DMS79 (cell line): ENCODE measurements at places on chromosomes 5 and 9.

DNA sequence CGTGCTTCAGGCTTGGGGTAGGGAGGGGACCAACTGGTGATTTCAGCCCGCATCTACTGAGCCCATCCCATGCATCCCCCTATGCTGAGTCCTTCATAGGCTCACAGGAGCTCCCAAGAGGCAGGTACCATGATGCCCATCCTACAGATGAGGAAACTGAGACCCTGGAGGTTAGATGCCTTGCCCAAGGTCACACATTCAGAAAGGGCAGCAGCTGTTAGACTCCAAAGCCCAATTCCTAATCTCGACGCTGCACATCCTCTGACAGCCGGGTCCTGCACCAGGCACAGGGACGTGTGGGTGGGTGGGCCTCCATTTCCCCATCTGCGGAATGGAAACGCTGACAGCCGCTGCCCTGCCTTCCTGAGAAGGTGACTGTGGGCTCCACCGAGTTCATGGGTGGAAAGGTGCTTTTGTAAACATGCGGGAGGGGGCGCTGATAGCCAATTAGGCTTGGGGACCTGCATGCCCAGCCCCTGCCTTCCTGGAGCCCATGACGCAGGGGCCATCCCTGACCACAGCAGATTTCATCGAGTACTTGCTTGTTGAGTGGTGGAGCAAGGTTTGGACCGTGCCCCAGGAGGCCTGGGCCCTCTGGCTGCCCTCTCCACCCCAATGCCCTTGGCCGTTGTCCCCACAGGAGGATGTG, 2.2 kb downstream of the DNM1 start:
- DNase-seq = no peak

DNA sequence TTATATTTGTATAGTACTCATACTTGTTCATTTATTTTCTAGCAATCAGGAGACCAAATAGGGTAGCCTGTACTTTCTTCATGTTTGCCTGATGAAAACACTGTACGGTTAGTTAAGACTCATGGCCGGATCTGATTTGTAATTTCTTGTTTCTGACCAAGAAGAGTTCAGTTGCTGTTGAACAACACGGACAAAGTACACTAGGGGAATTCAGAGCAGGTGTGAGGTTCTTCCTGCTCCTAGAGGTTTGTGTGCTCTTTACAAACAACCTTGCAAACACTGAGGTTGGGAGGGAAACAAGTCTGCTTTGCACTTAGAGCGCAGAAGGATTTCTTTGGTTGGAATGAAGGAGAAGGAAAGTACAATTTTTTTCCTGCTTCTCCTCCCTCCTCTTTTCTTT, 69.7 kb downstream of the TRIO start:
- DNase-seq = no peak

DNA sequence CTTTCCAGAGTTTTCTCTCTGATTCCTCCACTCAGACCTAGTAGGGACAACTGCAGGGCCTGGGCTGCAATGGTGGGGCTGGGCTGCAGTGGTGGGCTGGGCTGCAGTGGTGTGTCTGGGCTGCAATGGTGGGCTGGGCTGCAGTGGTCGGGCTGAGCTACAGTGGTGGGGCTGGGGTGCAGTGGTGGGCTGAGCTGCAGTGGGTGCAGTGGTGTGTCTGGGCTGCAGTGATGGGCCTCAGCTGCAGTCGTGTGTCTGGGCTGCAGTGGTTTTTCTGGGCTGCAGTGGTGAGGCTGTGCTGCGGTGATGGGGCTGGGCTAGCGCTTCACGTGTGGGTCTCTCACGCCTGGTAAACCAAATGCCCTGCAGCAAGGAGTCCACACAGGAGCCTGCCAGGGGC, 27.4 kb downstream of the ABO start:
- DNase-seq = no peak

GRCh38 chr5:152400846-152401245, 4.2 kb downstream of the NMUR2 start:
- no peak for DNase-seq

- no peak for DNase-seq
Measured at GRCh38 chr5:148063861-148064260, at the start of gene SPINK5. Gene SPINK5, plus strand, starts transcription at chr5:148063980. Its CDS starts 65 bp downstream, at chr5:148064045.

GRCh38 chr5:83363886-83364275, 107.7 kb upstream of the VCAN start:
- no peak for DNase-seq

DNA sequence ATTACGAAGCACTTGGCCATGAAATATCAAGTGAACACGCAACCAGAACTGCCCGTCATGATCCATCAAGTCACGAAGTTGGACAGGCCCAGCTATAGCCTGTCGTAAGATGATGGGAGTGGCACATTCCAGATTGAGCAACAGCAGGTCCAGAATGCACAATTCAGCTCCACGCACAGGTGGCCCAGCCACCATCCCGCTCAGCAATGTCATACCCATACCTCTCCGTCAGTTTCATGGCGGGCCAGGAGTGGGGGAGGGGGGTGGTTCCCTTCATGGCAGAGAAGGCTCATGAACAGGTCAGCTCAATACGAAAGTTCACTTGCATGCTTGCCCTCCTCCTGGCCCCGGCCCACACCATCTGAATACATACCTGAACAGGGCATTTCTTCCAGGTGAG, 34.9 kb downstream of the SMIM23 start:
- no peak for DNase-seq

DNA sequence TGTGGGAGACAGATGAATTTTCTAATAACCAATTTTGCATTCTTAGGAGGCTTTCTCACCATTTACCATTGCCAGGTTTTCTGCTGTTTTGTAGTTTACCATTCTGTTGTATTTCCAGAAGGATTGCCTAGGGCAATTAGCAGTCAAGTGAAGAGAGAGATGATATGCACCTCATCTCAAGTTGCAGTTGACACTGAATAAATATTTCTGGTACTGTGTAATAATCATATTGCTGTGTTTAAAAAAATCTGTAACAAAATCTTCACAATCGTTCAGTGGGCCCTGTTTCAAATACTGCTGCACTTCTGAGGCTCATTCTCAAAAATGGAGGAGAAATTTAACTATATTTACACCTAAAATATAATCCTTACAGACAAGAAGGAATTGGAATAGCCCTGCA, 706.1 kb upstream of the PTPRD start:
- DNase-seq = no peak

DNA sequence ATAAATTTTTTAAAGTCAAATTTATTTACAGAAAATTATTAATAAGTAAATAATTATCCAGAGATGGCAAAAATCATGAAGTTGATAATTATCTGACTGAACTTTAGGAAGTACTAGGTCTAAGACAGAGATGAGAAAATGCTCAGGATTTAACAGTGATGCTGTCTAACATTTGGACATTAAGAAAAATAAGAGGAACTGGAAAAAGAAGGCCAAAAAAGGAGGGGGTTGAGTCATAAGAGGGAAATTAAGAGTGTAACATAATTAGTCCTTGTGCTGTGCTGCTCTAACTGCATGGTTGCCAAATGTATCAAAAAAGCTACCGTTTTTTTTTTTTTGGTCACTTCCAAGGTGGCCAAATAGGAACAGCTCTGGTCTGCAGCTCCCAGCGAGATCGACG, 35.4 kb upstream of the TUT7 start:
- no peak for DNase-seq

DNA sequence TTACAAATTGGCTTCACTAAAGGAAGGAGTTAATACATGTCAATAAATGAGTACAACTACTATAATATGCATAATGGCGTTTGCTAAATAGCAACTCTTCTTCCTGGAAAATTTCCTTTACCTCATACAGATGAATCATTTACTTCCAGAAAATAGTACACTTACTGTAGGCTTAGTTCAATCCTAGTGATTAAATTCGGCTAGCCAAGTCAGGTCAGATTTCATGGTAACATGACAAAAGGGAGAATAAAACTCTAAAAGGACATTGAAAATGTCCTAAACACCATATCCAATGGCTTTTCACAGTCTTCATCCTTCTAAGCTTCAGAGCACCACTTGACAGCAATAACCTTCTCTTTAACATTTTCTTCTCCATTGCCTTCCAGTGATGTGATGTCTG, 42.1 kb upstream of the ZFAND5 start:
- DNase-seq = no peak

- no peak for DNase-seq
Measured at GRCh38 chr5:116037236-116037822, 5.1 kb downstream of the ARL14EPL start.

DNA sequence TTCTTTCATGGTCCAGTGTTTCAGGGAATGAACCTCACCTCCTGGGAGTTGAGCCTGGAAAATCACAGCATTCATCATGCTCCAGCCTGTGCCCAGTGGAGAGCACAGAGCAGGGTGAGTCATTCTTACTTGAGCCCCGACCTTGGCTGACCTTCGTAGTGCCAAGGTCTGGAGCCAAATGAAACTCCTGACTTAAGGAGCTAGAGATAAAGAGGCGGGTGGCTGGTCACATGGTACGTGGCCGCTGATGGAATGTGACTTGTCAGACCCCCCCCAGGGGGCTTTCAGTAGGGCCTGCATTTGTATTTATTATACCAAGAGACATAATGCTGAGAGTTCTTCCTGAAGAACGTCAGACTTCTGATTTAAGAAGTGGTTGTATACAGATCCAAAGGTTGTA, 15.0 kb upstream of the PIP5K1B start:
- no peak for DNase-seq

DNA sequence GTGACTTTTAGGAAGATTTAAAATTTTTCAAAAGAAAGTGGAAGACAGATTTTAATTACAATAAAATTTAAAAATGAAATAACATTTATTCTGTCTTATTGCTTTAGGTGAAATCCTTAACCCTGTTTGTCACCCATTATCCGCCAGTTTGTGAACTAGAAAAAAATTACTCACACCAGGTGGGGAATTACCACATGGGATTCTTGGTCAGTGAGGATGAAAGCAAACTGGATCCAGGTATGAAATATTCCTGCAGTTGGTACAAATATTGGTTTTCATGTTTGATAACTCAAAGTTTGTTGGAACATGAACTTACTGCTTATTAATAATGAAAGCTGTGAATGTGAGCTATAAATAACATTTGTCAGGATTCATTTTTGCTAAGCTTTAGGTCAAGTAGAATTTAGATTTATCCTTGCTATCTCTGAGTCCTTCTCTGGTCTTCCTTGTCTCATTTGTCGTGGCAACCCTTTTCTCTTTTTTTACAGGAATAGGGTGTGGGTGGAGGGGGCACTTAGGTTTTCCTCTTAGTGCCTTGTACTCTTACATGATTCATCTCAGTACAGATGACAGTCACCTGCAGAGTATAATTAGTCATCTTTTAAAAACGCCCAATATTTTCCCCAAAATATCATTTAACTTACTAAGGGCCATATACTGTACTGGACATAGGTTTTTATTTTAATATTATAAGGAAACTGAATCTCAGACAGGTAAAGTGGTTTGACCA, 95.3 kb upstream of the RASGRF2 start:
- DNase-seq = no peak

- no peak for DNase-seq
Measured at GRCh38 chr9:14303521-14303920, 10.4 kb downstream of the NFIB start.

GRCh38 chr5:1734908-1735289, 64.7 kb downstream of the MRPL36 start:
- DNase-seq = no peak

DNA sequence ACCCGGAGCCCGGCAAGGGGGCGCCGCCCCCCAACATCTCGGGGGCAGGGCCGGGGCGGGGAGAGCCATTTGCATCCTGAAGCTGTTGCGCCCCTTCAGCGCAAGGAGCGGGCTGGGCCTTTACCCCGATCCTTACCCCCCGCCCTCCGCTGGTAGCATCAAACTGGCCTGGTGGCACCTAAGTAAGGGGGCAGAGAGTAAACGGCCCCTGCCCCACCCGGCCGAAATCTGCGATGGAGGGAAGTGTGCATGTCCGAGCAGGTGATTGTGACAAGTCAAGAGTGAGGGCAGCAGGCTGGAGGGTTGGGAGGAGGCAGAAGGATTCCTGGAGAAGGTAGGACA, 101.2 kb downstream of the ESM1 start:
- no peak for DNase-seq

DNA sequence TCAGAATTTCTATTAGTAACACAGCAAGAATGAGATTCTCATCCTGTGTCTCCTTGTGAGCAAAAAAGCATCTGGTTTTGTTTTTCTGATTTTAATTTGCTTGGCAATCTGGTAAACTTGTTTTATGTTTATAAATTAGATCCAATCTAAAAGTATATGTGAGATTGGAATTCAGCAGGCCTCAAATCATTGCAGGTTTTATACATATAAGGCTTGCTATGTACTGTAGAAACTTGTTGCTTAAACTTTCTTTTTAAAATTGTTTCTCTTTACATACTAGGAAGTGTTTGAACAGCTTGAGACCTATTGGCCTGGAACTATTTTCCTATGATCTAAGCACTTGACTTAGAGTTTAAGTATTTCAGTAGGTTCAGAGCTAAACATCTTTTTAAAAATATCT, 1037.8 kb downstream of the NR2F1-AS1 start:
- no peak for DNase-seq

DNA sequence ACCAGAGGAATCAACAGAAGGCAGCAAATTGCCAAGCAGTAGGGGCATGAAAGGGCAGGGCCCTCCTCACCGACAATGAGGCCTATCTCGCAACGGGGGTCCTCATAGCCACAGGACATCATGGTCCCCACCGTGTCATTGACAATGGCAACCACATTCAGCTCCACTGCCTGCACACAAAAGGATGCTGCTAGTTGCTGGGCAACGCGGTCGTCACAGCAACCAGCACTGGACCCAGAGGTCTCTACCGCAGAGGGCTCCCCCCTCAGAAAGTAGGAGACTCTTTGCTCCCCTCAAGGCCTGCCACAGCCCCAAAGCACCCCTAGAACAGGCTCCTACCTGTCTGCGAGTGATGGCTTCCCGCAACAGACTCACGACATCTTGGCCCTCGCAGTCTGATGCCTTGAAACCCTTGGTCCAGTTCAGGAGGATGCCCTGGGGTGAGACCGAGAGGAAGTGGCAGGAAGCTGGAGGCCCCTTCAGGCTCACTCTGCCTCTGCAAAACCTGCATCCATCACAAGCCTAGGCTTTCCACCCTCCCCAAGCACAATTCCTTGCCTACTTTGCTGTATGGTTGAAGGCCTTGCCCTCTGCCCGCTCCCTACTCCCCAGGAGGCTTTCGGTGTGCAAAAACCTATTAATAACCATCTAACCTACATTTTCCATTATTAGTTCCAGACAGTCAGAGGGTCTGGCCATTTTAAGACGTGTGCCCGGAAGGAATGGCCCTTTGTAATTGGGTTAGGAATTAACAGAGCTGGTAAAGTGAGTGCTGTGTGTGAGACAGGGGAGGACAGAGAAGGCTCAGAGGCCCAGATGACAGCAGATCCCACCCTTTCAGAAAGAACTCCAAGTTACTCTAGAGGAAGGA, 15.2 kb downstream of the HK3 start:
- DNase-seq = no peak
